ENCODE measurements at places on chromosomes 6 and 20.

DNA sequence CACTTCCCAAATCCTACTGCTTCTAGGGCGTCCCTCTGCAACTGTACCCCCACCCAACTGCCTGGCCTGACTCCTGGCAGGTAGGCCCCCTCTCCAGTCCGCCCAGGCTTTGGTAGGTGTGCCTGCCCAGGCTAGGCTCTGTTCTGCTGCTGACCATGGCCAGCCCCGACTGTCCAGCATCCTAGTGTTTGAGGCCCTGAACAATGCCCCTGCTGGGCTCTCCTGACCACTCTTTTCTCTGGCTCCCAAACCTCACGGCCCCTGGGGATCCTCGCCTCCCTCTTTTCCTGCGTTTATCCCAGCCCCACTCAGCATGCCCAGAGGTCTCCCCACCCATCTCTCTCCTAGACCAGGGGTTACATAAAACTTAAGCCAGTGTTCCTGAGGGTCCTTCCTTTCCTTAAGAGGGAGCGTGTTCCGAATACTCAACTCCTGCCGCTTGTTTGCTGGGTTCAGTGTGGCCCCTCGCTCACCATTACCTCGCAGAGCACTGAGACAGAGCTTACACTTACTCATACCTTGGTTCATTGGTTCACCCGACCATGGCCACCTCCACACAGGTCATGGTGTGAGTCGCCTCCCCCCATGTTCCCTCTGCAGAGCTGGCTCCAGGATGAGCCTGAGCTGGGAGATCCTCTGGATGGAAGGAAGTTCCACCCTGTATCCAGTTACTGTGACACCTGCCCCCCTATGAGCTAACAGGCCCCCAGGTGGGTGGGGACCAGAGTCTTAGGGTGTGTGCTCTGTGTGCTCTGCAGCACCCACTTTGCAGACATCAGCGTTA, 21.0 kb upstream of the MYT1 start:
- no peak for DNase-seq

- no peak for DNase-seq
These were observed 55.3 kb downstream of the RBM24 start for GRCh38 chr6:17336425-17336824.

GRCh38 chr6:52400313-52401041, 19.7 kb upstream of the EFHC1 start:
- DNase-seq, result no peak

DNA sequence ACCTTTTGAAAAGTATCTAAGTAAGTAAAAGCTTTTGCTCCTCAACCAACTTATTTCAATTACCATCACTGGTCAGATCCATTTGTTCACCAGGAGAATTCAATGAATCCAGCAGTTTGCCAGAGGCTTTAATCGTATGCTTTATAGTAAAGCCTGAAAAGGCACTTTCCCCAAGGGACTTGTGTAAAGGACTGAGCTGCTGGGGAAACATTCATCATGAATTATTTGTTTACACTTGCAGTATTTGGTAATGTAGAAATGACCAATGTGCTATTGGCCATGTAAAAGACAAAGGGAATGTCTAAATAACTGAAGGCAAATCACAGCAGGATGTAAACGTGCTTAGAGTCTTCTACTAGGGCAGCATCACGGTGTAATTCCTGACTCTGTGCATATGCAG, 471.4 kb downstream of the ADGRB3 start:
- no peak for DNase-seq

DNA sequence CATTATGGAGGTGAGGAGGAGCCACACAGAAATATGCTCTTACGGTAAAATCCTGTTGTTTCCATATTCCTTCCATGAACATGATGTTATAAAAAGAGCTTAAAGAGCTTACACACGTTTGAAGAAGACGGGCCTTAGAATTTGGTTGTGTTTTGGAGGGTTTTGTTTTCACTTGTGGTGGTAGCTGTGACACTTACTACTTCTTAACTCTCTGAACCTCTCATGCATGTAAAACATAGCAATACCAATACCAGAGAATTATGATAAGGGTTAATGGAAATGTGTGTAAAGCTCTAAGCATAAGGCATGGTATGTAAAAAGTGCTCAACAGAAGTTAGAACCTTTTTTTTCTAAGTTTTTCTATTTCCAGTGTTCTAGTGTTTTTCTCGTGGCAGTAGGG, 256.1 kb upstream of the KCNQ5 start:
- DNase-seq, result no peak

DNA sequence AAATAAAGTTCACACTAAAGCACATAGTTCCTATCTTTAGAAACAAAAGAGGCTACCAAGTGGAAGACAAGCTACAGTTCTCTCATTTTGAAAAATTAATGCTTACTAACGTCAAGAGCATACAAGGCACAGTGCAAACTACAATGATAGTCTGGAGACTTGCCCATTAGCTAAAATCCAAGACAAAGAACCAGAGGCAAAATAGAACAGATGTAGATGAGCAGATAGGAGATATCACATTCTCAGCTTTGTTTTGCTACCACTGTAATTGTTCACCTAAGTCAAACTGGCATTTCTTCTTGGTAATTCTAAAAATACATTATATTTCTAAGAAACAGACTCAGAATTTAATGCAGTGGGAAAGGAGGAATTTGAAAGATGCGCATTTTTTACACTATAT, 5.2 kb downstream of the TMEM30A start:
- no peak for DNase-seq

DNA sequence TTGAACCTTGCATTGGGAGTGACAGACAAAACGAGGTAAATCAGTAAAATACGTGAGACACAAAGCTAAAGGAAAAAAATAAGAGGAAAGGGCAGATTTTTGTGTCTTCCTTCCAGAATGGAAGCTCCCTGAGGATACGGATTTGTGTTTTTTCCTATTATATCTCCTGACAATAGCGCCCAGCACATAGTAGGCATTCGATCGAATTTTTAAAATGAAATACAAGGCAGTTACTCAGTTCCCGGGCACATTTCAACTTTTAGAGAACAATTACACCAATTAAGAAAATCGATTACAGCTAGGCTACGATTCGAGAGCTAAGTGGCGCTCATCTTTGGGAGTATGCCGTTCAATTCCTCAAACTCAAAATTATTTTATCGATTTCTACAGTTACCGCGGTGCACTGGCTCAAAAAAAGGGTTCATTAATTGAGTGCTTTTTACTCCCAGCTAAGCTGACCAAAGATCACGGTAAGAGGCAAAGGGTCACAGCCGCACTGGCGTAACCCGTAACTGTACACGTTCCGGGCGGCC, 443 bp downstream of the RMND1 start:
- DNase-seq, result no peak
